ENCODE measurements at places on chromosomes 7 and 10.

DNA sequence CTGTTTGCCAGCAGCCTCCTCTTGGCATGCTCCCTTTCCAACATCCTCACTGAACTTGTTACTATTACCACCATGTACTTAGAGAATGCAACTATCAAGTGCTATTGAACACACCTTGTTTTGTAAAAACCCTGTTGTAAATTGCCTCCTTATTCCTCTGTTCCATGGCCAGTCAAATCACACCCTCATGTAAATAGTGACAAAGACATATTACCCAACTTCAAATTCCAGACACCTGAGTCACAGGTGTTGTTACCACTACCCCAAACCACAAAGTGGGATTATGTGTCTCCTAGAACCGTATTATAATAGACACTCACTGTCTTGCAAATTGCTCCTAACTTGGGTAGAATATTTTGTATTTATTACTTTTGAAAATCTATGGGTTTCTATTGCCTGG, 263.2 kb upstream of the C7orf33 start:
- no peak for DNase-seq

DNA sequence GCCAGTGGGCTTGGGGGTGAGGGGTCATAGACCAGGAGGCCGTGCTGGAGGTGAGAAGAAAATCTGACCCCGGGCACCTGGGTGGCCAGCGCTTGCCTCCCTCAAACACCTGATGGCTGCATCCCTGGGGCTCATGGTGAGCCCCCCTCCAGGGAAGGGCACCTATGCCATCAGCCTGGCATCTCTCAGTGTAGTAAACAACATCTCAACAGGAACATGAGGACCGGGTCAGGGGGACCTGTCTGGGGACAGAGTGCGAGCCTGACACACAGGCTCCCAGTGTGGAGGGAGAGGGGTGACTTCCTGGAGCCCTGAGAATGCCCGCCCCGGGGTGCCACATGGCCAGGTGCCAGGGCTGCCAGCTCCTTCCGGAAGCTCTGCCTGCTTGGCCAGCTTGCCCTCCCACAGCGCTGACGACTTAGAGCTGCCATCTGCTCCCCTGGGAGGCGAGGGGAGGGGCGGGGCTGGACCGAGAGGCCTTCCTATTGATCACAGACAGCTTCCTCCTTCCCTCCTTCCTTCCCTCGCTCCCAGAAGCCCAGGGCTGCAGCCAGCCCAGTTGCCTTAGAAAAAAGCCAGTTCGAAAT, 12.3 kb downstream of the STX1A start:
- peak; percentile 99 for DNase-seq

DNA sequence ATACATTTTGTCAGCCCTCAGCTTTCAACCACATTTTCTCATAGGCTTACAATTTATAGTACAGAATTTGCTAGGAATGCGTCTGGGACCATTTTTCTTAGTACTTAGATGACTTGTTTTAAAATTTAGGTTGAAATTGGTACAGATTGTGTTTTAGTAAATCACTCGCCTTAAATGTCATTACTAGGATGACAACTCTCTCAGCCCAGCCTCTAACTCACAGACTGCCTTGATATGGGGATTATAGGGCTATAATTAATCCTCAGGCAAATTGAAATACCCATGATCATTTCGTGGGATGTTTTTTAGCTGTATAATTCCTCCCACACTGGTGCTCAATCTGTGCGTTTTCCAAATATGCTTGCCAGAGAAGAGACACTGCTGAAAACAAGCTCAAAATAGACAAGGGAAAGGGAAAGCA, 299.7 kb upstream of the AKR1E2 start:
- no peak for DNase-seq

DNA sequence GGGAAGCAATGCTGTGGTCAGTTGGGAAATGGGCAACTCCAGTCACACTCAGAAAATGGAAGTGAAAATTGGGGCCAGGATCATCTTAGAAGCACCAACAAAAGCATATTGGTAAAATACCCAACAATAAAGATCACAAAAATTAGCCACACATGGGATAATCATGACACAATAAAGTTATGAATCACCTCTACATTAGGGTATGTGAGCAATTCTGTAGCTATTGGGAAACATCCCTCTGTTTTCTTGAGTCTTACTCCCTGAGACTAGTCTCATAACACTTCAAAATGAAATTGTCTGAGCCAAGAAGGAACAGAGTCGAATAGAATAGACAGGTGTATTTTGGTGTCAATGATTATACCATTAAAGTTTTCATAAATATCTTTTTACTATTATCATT, 178.3 kb downstream of the DYNC1I1 start:
- DNase-seq = no peak
